ENCODE measurements at places on chromosomes 1 and 21. TPM values are rescaled to one million over a fixed set of nuclear protein-coding genes. Genes with fewer than 3 reads are reported as not detected.

- no peak for DNase-seq
These were observed 69.5 kb upstream of the ERRFI1 start for GRCh38 chr1:8095584-8095983.

Gene TNN
- total RNA-seq, result not detected

DNA sequence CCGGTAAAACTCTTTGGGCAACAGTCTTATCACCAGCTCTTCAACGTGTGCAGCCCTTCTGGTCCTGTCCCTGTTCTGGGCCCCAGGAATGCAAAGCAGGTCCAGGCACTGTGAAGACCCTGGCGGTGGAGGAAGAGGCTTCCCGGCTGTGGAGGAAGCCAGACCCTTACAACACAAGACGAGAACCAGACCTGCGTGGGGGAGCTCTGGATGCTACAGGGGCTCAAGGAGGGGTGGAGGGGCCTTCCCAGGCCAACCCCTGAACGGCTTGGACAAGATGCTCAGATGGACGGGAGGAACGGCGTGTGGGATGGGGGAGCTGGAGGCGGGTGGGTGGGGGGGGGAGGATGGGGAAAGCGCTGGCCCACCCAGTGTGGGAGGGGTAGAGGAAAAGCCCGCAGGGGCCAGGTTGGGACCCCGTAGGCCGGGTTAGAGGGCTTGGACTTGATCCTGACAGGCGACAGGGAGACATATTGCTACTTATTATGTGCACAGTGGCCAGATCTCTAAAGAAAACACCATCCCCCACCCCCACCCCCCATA is 5.1 kb upstream of the OLIG2 start:
- DNase-seq, result no peak

- DNase-seq, result no peak
These were observed 237.0 kb upstream of the HOOK1 start for GRCh38 chr1:59577774-59578173.

DNA sequence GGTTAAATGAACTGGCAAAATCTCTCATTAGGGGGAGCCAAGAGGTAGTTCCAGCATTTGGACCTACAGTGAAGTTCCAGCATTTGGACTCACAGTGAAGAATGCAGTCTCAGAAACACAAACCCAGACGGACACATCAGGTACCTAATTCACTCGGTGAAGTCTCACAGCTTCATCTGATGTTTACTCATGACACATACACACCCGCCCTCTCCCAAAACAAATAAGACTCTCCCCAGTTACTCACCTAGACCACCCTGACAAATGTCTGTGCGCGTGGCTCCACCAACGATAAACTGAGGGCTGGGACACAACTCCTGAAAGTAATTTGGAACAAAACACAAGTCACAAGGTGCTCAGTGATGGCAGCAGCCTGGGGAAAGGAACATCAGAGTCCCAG is 11.4 kb downstream of the CAPN8 start:
- no peak for DNase-seq

DNA sequence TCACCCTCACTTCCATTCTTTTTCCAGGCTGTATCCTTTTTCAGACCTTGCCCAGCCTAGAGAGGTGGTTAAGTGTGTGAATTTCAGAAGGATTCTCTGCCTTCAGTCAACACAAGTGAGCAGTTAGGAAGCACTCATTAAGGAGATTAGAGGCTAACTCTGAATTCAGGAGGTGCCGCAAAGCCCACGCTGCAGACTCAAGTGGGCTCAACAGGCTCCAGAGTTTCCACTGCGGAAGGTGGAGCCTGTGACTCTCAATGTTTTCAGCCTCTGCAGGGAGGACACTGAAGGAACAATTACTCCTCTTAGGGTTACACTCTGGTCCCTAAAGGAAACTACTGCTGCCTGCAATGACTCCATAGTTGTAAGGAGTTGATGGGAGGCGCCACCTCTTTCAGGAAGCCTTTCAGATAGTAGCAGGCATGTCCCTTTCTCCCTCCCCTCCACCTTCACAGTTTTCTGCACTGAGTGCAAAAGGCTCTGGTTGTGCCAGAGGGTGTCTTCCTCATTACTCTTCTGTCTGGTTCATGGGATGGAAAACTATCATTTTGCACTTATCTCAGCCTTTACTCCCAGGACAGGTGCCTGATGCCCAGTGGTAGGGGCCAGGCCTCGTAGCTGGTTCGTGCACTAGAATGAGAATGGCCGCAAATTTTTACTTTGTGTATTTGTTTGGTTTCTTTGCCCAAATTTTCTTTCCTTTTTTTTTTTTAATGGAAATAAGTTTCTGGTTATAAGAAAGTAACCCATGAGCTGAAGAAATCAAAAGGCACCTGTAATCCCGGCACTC is 55.2 kb upstream of the SELENON start:
- DNase-seq, result no peak

Gene KCNJ15
- under 0.01 TPM for total RNA-seq

Gene DEDD
- 47.9 TPM for total RNA-seq

- DNase-seq, result peak; percentile 80
These were observed 9.6 kb downstream of the DISC1 start for GRCh38 chr1:231636157-231636556.

- no peak for DNase-seq
These were observed 43.7 kb downstream of the SYT6 start for GRCh38 chr1:114109981-114110380.

- no peak for DNase-seq
These were observed 23.1 kb upstream of the OR10J4 start for GRCh38 chr1:159408862-159409400.

- DNase-seq, result no peak
These were observed 60.0 kb upstream of the TLR5 start for GRCh38 chr1:223203034-223203408.

DNA sequence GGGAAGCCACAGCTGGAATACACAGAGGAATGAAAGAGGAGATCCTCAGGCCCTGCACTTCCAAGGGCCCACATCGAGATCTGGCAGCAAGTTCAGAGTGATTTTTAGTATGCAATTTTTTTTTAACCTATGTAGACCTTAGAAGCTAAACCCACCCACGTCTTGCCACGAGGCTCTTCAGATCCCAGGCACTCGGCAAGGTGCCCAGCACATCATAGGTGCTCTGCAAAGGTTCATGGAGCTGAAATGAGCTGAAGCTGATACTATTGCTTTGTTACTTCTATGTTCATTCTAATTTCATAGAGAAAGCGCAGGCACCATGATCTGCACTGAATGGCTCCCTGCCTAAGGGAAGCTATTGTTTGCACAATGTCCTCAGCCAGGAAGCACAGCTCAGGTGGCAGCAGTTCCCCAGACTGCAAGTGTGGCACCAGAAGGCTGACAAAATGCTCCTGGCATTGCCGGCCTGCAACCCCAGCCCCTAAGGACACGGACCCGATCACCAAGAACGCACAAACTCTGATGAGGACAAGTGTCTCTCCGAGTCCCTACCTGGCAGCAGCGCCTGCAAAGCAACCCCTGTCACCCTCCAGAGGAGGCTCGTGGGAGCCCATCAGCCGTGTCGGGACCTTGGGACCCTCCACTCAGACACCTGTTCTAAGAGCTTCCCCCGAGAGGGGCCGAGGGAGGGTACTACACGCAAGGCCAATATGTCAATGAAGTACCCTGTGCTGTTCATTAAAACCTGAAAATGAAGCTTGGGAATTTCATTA is 264.2 kb downstream of the NPHP4 start:
- no peak for DNase-seq

GRCh38 chr1:205450448-205450847 is 5.4 kb downstream of the BLACAT1 start:
- DNase-seq, result no peak

DNA sequence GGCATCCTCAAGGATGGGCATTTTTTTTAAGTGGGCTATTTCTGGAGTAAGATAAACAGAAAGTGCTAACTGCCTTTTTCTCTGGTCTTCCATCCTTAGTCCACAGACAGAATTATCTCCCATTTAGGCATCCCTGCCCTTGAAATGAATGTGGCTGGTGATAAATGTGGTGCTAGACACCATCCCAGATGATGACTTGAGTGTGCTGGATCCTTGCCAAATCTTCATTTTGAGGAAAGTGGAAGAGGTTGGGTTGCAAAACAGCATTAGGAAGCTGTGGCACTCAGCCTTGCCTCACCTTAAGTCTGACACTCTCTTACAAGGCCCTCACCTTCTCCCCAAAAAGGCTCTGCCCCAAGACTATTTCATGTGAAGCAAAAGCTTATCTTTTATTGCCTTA is 19.2 kb downstream of the MAB21L3 start:
- DNase-seq, result no peak

Gene KCND3
- under 0.01 TPM for total RNA-seq

GRCh38 chr1:56993475-56993874 is 27.7 kb upstream of the C8B start:
- no peak for DNase-seq

DNA sequence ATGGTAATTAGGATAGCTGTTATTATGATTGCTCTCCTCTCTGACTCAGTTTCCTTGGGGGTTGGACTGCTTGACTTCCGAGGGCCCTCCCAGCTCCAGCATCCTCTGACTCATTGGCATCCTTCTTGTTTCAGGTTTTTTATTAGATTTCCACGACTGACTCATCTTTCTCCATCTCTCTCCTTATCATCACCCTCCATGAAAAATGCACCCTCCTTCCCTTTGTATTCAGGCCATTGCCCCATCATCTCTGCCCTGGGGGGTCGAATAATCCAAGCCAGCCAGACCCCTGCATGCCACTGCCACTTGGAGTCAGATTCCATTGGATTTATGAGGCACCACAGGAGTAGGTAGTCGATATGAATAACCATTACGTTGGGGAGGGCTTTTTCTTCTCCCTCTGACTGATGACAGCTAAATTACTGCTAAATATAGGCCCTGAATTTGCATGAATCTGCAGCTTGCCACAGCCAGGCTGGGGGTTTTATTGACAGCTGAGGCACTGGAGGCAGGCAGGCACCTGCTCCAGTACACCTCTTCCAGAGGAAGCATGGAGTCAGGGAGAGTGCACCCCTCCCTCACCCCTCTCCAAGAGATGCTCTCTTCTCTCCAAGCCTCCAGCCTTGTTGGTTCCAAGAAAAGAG is 91.7 kb downstream of the C1orf94 start:
- peak; percentile 4 for DNase-seq

DNA sequence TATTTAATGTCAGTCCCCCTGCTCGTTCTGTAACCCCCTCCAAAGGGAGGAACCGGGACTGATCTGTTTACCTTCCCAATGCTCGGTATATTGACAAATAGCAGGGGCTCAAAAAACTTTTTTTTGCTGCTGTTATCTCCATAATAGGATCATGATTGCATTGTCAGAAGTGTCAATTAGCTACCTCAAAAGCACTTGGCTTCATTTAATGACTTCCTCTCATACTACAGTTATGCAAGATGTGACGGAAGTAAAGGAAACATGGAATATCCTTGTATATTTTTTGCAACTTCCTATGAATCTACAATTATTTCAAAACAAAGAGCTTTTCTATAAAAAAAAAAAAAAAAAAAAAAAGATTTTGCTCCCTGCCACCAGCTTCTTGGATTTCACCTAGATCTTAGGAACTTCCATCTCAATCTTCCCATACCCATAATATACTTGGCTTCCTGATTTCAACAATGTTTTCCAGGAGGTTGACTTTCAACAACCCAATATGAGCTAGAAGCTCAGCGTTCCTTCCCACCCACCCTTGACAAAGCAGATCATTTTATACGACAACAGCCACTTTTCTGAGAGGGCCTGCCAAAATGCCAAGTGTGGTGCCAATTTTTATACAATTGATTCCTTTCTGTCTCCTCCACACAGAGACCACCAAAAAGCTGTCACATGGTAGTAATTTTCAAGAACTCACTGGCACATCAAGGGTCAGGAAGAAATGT is 71.7 kb downstream of the SETD4 start:
- DNase-seq, result no peak

Gene CLCA1
- not detected for total RNA-seq

- DNase-seq, result peak; percentile 28
These were observed 31.9 kb downstream of the PRDM15 start for GRCh38 chr21:41847066-41847804.

GRCh38 chr1:156176610-156177210 is 17.2 kb upstream of the SLC25A44 start:
- DNase-seq, result no peak

DNA sequence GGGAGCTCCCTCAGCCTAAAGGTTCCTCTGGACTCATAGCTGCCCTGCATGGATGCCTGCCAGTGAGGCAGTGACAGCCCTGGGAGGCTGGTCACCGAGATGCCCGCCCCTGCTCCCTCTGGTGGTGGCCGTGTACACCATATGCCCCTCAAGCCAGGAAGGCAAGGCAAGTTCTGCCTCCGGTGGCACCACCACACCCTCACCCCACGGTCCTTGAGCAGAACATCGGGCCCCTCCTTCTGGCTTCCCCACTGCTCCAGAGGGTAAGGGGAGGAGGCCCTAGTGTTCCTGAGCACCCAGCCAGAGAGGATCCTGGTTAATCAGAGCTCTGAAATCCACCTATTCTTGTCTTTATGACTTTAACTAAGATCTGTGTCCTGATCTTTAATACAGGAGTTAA is 1.5 kb upstream of the S100A14 start:
- DNase-seq, result no peak

Gene SHISAL2A
- total RNA-seq, result not detected

GRCh38 chr1:245858722-245859492 is 648.2 kb downstream of the SMYD3 start:
- peak; percentile 72 for DNase-seq

Gene PDPN
- total RNA-seq, result not detected

All from IMR-90 (cell line).